Activated naive CD8-positive, alpha-beta T cell treated with anti-CD3 and anti-CD28 coated beads for 36 hours (primary cell): ENCODE measurements at places on chromosomes 6 and 20. TPM values are rescaled to one million over a fixed set of nuclear protein-coding genes. Genes with fewer than 3 reads are reported as not detected.

IL17F gene
- total RNA-seq, result not detected

SLC22A2 gene
- not detected for total RNA-seq

DNA sequence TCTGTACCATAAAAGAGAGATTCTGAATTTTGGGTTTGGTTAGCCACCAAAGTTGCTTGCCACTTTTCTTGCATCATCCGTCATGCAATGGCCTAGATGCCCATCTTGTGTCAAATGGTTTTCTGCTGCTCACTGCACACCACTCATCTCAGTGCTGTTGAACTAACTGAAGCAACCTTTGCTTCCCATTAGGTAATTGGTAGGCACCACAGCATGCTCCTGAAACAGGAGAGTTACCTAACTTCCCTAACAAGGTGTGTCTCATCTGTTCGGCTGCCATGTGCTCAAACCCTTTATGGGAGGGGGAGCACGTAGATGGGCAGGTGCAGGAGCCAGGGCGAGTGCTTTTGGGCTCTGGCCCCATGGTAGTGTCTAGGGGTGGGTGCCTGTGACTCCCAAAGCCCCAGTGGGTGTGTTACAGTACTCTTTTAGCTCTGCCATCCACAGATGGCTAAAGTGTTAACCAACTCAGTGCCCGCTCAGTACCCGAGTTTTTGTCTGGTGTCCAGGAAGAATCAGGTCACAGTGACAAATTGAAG is 147.4 kb upstream of the SPACA1 start:
- H3K27me3 ChIP-seq, result no peaks in the 10 kb centered on the region

DNA sequence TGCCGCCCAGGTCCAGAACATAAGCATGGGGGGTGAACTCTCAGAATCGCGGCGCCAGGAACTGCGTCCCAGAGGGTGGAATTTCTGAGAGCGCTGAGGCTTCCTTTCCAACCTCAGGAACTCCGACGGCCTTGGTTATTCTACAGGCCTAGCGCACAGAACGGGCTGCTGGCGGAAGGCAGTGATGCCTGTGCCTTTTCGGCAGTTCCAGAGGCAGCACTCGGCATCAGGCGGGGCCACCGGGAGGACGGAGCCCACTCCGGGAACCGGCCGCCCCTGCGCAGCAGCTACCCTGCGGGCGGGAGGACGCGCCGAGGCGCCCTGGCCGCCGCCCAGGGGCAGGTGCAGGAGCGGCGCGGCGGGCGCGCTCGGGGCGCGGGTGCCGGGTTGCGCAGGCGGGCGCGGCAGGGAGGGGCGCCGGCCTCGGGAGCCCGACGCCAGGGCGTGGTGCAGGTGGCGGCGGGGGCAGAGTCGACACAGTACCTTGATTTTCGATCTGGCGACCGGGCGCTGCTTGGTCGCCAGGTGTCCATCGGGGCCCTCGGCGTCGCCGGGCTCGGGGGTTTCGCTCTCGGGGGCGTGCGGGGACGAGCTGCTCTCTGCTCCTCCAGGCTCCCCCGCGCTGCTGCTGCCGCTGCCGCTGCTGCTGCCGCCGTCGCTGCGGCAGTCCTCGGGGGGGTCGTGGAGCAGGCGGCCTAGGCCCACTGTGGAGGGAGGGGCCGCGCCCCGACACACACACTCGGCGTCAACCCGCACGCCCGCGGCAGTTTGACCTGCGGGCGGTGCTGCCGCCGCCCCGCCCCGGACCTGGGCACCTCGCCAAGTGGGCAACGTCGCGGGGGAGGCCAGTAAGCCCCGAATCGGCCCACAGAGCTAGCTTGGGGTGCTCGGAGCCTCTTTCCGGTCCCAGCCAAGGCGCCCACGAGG is 1.3 kb downstream of the OVOL2 start:
- DNase-seq, result peak; percentile 31
- H3K4me1 ChIP-seq, result peaks cover 5% of the 10 kb centered on the region
- H3K27ac ChIP-seq, result no peak overlapping the region
- no peaks in the 10 kb centered on the region for H3K36me3 ChIP-seq
- H3K27me3 ChIP-seq, result peaks cover 76% of the 10 kb centered on the region
- peak overlapping the region; percentile 45 for H3K4me3 ChIP-seq

DNA sequence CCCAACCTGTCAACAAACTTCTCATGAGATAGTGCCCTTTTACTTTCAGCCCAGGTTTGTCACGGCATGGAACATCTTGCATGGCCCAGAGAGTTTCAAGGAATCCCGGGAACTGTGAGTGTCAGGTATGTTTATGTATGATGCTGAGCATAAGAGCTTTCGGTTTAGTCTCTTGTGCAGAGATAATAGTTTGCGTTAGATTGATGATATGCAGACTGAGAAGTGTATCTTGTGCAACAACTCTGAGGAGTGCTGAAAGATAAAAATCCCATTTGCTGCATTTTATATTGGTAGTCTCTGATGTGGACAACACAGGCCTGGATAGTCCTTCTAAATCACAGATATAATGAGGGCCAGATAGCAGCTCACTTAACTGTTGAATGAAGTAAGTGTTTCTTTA is 99.0 kb downstream of the TBX18 start:
- H3K27me3 ChIP-seq, result no peaks in the 10 kb centered on the region
- H3K36me3 ChIP-seq, result no peaks in the 10 kb centered on the region
- no peaks in the 10 kb centered on the region for H3K4me1 ChIP-seq
- H3K27ac ChIP-seq, result no peak overlapping the region
